ENCODE measurements at places on chromosomes 7 and 10. TPM values are rescaled to one million over a fixed set of nuclear protein-coding genes. Genes with fewer than 3 reads are reported as not detected.

- no peak for DNase-seq
Measured at GRCh38 chr10:32516567-32517495, 70.9 kb downstream of the CCDC7 start.

DNA sequence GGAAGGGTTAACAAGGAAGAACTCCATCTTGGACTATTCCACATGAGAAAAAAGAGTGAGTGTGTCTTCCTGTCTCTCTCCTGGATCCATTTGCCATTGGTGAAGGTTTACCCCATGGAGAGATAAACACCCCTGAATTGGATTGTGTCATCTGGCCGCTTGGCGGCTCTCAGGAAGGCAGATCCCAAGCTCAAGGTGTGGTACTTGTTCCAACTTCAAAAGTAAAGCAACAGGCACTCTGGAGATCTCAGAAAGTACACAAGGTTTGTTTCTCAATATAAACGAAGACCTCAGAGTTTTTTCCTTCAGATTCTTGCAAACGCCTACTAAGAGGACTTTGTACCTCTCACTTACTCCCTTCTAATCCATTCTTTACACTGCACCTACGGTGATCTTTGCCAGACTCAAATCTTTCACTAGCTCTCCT, 116.7 kb downstream of the REEP3 start:
- DNase-seq = no peak

GRCh38 chr7:17342756-17343155, 44.3 kb downstream of the AHR start:
- no peak for DNase-seq

DNA sequence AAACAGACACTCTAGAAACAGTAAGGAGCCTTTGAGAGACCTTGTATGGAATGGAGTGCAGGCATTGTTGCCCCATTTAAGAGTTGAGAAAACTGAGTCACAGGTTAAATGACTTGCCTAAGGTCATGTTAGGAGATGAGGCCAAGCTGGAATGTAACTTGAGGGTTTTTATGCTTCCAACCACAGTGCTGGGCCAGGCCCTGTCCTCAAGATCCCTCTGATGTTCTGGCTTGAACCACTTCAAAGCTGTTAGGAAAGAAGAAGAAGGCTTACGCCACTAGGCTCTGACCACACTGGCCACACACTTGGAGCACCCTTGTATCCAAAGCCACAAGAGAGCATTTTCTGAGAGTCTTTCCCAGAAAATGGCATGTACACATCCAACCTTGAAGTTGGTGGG, 42.7 kb downstream of the PLAU start:
- no peak for DNase-seq

GRCh38 chr10:35611750-35612149, 6.6 kb downstream of the GJD4 start:
- DNase-seq = no peak

DNA sequence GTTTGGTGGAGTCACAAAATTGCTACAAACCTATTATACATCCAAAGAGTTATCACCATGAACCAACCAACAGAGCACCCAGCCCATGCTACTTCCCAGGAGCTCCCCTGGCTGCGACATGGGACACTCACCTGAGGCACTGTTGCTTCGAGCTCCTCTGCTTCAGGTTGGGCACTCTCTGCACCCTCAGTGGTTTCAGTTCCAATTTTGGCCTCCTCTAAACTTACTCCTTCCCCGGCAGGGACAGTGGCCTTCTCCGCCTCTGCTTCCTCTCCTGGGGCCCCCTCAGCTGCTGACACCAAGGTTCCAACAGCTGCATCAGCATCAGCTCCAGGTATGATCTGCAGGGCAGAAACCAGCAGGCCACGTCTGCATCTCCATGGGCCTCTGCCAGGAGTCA, 120.4 kb upstream of the TARP start:
- no peak for DNase-seq

DNA sequence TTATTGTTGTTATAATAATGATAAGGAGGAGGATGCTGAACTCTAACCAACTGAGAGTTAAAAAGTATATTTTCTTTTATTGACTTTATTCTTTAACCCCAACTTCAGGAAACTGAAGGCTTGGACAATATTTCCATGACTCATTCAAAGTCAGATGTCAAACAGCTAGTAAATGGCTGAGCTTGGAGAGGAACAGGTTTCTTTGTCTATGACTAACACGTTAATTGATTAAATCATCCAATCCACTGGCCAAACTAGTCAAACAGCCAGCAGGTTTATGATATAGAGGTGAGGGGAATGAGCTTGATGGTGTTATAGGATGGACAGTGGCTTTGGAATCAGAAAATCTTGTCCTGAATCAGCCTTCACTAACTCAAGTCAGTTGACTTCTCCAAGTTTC, 119.1 kb upstream of the WDR11 start:
- DNase-seq = no peak

DNA sequence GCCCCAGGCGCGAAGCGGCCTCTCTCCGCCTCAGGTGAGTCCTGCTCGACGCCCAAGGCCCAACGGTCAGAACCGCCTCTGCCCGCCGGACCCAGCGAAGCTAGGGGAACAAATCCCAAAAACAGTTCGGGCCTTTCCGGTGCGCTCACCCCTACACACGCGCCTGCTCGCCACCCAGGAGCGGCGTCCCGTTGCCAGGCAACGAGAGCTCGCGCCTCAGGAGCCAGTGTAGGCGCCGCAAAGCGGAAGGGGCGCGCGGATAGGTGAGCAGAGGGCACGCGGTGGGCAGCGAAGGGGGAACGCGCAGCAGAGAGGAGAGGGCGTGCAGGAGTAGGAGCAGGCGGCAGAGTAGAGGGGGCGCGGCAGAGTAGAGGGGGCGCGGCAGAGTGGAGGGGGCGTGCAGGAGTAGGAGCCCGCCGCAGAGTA, at the start of the genes DYDC1 and DYDC2:
TSS of gene DYDC1 (minus strand) at position 193 of the 426 bp plus-strand sequence. CDS start 4,154 bp downstream, outside the sequence.
TSS of gene DYDC2 (plus strand) at position 219 of the 426 bp plus-strand sequence. CDS start 5,663 bp downstream, outside the sequence.
- peak; percentile 59 for DNase-seq

DNA sequence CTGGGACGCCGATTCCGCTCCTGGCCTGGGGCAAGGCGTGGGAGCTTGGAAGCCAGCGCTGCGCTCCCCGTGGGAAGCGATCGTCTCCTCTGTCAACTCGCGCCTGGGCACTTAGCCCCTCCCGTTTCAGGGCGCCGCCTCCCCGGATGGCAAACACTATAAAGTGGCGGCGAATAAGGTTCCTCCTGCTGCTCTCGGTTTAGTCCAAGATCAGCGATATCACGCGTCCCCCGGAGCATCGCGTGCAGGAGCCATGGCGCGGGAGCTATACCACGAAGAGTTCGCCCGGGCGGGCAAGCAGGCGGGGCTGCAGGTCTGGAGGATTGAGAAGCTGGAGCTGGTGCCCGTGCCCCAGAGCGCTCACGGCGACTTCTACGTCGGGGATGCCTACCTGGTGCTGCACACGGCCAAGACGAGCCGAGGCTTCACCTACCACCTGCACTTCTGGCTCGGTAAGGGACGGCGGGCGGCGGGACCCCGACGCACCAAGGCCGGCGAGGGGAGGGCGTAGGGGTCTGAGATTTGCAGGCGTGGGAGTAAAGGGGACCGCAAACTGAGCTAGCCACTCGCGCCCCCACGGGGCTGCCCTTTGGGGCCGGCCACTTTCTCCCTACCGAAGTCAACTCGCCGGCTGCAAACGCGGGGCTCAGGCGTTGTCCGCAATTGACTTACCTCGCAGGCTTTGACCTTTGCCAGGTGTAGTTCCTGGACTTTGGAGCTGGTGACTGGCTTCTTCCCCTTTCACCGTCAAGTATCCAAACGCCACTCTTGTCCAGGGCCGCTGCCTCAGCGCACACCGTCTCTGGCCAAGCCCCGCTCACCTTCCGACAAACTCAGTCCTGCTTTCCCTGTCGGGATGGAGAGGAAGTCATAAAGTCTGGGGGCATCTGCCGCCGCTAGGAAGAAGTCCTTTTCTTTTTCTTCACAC, at the start of gene SCIN:
TSS of gene SCIN (plus strand) at position 187 of the 928 bp plus-strand sequence. CDS start at position 254, 67 bp downstream.
- no peak for DNase-seq

DNA sequence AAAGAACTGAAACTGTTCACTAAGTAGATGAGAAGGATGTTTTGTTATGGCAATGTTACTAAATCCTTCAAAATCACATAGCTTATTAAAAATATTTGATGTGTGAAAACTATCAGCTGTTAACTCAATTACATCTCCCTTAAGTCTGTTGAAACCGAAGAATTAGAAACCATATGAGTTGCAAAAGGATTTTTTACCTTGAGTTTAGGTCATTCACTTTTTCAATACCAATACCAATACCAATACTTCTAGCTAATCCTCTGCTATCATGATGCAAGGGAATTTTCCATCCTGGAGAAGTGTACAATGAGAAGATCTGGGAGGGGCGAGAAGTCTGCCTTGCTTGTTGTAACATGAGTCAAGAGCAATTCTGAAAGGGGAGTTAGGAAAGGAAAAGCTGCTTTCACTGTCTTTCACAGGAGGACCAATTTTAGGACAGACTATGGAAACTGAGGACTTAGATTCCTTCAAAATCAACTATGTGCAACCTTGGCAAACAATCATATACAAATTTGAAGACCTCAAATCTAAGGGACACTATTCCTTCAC, 199.7 kb downstream of the IMMP2L start:
- no peak for DNase-seq

GRCh38 chr7:24158975-24159374, 125.0 kb upstream of the NPY start:
- no peak for DNase-seq

- no peak for DNase-seq
Measured at GRCh38 chr7:150435047-150435389, 15.4 kb upstream of the GIMAP8 start.

- DNase-seq = no peak
Measured at GRCh38 chr7:142438235-142438922, 180.5 kb upstream of the PRSS58 start.

DNA sequence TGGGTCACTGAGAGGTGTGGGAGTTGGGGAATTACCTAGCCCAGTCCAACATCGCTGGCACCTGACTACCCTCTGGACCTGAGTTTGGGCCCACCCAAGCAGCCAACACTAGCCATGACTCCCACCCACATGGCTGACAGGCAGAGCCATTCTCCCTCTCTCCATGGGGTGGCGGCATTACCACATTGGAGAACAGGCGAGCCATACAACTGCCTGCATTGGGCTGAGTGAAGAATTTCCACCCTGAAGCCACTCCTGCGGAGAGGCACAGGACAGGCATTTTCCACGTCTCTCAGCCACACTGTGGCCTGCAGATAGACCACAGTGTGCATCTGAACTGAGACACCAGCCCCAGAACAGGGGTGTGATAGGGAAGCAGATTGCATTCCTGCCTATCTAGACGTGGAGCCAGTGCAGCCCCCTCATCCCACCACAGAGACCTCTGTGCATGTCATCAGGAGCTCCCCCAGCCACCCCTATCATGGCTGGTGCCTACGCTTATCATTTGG, 58.2 kb upstream of the ANTXRL start:
- peak; percentile 65 for DNase-seq

- DNase-seq = no peak
Measured at GRCh38 chr10:14407567-14407966, 76.8 kb upstream of the FRMD4A start.

DNA sequence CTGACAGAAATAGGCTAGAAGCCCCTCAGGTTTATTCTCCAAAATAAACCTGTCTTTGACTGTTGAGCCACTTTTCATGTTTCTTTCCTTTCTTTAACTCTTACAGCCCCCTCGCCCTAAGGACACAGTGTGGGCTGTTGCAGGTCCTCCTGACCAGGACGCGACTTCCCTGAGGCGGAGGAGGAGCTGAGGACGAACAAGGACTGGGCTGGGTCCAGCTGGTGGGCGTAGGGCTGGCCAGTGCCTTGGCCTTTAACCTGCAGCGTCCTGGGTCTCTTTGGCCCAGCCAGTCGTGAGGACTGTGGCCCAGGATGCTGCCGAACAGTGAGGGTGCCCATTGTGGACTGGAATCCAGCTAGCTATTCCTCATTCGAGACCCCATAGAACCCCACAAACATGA, 13.4 kb upstream of the BMS1 start:
- DNase-seq = no peak

DNA sequence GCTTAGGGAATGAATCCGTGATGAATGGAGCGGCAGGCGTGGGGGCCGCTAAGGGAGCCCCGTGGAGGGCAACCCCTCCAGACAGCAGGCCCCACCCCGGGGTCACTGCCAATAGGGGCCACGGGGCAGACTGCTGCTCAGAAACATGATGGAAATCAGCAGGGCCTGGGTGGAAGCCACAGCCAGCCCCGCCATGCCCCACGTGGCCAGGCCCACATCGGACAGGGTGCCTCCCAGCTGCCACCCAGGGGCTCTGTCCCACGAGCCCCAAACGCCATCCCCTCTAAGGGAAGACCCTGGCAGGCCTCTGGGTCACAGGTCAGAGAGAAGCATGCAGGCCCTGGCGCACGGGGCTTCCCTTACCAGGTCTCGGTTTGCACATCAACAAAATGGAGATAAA, 28.4 kb downstream of the TNRC18 start:
- no peak for DNase-seq

DNA sequence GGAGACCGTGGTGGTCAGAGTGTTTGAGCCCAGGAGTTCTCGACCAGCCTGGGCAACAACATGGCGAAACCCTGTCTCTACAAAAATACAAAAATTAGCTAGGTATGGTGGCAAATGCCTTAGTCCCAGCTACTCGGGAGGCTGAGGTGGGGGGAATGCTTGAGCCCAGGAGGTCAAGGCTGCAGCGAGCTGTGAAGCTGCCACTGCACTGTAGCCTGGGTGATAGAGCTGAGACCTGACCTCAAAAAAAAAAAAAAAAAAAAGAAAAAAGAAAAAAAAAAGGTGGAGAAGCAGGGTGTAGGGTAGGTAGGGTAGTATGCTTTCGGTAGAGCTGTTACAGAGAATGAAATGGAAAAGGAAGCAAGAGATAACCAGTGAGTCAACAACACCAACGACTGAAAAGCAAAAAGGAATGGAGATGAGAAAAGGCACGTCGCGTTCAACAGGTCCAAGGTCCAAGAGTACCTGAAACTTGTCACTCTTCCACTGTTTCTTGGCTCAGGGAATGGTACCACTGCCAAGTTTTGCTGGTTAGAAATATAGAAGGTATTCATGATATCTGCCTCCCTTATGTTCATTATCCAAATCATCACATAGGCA, 4.3 kb upstream of the RSBN1L start:
- DNase-seq = no peak

DNA sequence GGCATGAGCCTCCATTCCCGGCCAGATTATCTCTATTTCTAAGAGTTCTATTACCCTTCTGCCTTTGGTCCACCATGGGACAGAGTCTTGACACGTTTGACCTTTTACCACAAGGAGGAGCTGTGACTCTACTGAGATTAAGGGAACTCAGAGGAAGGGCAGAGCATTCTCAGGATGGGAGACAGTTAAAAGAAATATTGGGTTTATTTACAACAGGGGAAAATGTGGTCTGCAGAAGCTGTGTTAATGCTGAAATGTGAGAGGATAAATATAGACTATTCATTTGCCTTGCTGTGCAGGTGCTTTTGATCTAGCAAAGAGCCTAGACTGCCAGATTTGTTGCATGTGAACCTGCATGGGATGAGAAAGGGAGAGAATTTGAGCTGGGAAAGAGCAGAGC, 45.8 kb upstream of the PRSS58 start:
- no peak for DNase-seq

- no peak for DNase-seq
Measured at GRCh38 chr7:36889182-36889581, 164.9 kb upstream of the AOAH start.

The ITIH5 gene
- 20.9 TPM for polyA plus RNA-seq

The FEZF1 gene
- not detected for polyA plus RNA-seq

The HHEX gene
- polyA plus RNA-seq = 6.3 TPM

The ST8SIA6 gene
- polyA plus RNA-seq = 0.93 TPM

The TMEM178B gene
- 0.36 TPM for polyA plus RNA-seq

The LIPM gene
- polyA plus RNA-seq = not detected

The ZPBP gene
- 0.14 TPM for polyA plus RNA-seq

The MKX gene
- polyA plus RNA-seq = 0.39 TPM

The ELOVL3 gene
- 3.1 TPM for polyA plus RNA-seq

The CALCR gene
- 0.82 TPM for polyA plus RNA-seq

The ADCYAP1R1 gene
- polyA plus RNA-seq = 1.5 TPM

The PRKG1 gene
- 13.7 TPM for polyA plus RNA-seq

The CTAGE8 gene
- polyA plus RNA-seq = 5.7 TPM

The BTBD16 gene
- 0.73 TPM for polyA plus RNA-seq
